NCI-H2029 treated with DMSO at 0.1 percent for 48 hours (cell line): ENCODE measurements at places on chromosomes 2 and 18.

DNA sequence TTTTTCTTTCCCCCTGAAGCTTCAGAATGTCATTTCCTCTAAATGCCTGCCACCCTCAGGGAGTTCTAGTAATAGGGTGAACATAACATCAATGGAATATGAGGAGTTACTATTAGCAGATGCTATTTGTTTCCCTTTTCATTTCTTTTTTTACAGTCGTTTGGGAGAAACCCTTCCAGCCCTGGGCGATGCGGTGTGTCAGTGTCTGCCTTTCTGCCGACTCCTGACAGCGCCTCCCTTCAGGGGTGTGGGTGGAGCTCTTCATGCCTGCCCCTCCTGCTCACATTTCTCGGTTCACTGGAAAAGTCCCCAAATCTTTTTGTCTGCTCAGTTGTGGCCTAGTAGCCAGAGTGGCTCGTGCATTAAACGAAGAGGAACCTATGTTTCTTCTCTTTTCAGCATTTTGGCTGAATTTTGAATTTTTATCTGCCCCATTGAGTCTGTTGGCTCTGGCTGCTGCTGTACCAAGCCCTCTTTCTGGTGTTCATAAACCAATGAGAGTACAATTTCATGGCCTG is 72.3 kb downstream of the FMNL2 start:
- peak; percentile 23 for DNase-seq

DNA sequence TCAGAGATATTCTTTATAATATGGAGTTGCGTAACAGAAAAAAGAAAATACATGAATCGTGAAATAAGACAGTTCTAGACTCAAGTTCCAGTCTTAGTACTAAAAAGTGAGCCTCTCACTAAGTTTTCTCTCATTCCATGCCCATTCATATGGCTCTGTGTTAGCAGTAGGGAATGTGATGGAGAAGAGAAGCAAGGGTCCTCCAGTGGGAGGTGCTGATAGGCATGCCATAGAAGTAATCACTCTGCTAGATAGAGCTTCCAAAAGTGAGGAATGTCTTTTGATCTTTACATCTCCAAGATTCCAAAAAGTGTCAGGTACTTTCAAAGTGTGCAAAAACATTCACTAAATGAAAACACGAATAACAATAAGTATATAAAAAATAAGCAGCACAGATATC is 678.4 kb downstream of the DCDC2C start:
- no peak for DNase-seq

- DNase-seq: no peak
Observed at GRCh38 chr2:191845248-191845715, 1.6 kb downstream of the CAVIN2 start.

GRCh38 chr2:232444409-232445148 is 11.4 kb upstream of the ALPI start:
- no peak for DNase-seq

GRCh38 chr2:233346376-233346775 is 7.9 kb upstream of the DGKD start:
- no peak for DNase-seq

DNA sequence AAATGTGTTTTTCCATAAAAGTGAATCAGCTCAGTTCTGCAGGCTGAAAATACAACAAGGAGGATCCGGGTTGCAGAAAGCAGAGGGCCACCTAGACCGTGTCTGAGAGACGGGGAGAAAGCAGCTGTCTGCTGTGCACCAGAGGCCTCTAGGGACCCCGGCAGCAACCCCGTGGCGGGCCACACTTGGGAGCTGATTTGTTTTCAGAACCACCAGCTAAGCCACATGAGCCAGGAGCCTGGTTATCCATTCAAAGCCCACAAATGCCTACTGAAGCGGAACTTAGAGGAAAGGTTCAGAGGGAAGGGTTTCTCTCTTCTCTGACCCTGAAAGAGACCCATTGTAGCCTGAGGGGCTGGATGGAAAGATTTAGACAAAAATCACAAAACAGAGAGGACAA is 28.4 kb upstream of the ID2 start:
- DNase-seq: no peak

- no peak for DNase-seq
Observed at GRCh38 chr2:218036371-218036770, 32.7 kb upstream of the RUFY4 start.

DNA sequence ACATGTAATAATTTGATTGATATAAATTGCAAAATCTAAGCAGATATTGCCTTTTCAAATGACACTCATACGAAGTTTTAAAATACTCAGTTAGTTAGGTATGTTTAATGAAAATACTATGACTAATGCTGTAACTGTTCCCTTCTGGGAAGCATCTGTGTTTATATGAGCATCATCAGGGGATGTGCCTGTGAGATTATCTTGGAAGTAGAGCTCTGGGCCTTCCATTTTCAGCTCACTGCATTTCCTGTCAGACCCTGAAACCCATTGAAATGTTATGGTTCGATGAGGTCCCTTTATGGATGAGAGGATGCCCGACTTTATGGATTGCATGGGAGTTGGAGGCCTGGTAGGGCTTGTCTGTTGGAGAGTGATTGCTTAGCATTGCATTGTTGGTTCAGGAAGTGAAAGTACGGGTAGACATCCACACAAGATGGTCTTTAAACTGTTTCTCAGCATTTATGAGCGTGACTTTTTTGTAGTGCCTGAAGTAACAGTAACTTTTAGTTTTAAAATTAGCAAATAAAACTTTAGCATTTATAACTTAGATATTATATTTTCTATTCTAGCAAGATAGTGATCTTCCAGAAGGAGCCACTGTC is 28.7 kb downstream of the ELP2 start:
- no peak for DNase-seq

DNA sequence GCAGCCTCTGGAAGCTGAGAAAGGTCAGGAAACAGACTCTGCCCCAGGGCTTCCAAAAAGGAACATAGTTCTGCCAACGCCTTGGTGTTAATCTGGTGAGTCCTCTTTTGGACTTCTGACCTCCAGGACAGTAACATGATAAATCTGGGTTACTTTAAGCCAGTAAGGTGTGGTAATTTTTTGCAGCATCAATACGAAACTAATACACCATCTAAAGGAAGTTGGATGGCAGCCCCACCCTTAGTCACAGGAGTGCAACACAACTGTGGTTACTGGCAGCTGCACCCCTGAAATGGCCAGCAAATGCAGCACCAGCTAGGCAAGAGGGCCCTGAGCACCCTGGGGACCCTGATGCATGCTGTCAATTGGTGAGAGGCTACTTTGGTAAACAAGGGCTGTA is 25.8 kb downstream of the CREG2 start:
- no peak for DNase-seq

- DNase-seq: no peak
Observed at GRCh38 chr2:13401312-13401711, 684.6 kb downstream of the TRIB2 start.

- DNase-seq: no peak
Observed at GRCh38 chr18:13592246-13592645, 134.1 kb downstream of the FAM210A start.

DNA sequence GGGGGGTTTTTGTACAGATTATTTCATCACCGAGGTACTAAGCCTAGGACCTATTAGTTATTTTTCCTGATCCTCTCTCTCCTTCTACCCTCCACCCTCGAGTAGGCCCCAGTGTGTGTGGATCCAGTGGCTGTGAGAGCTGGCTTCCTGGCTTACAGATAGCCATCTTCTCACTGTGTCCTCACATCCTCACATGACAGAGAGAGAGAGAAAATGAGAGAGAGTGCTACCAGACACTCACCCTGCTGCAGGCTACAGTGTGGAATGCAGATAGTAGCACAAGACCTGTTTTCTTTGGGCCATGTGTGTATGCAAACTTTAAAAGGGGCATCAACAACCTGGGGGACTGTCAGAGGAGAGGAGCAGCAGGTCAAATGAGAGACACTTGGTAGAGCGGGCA is 9.5 kb downstream of the KCNK3 start:
- DNase-seq: no peak

- DNase-seq: no peak
Observed at GRCh38 chr2:133736674-133737073, 168.4 kb upstream of the NCKAP5 start.

- DNase-seq: no peak
Observed at GRCh38 chr2:226747288-226747687, 52.3 kb downstream of the IRS1 start.

DNA sequence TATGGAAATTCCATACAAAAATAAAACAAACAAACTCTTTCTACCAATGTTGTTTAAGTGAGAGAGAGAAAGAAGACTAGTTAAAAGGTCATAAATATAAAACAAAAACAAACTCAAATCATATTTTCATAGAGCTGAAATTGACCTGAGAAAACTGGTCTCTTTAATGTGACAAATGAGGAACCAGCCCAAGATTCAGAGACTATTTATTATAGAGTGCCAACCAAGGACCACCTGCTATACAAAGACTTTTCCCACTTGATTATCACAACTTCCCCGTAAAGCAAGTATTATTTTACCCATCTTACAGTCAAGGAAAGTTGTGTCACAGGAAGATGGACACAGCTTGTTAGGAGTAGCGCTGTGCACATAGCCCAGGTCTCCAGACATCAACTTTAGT is 13.3 kb downstream of the ANKRD44 start:
- no peak for DNase-seq

GRCh38 chr2:232487385-232488096 is at the start of gene ECEL1:
ECEL1 (minus strand) TSS chr2:232487834; CDS start chr2:232486653, 1,181 bp downstream.
- no peak for DNase-seq

DNA sequence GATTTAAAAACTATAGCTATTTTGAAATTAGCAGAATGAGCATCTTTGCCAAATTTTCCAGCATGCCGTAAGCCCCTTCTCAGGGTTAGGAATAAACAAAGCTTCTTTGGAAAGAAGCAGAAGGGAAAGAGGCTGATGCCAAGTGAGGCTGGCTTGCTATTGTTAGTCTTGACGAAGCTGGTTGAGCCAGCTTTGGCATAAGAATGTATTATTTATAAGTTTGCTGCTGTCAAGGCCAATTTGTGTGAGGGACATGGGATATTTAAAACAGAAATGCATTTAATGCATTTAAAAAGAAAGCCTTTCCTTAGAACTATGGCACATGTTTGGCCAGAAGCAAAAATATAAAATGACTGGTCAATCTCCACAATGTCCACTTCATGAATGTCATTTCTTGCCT is 52.5 kb upstream of the TTN start:
- no peak for DNase-seq

- DNase-seq: no peak
Observed at GRCh38 chr2:62300925-62301324, 105.0 kb downstream of the B3GNT2 start.

GRCh38 chr2:145235312-145235711 is 715.4 kb upstream of the ZEB2 start:
- DNase-seq: no peak

- DNase-seq: no peak
Observed at GRCh38 chr2:48483916-48484315, 46.0 kb upstream of the STON1 start.

DNA sequence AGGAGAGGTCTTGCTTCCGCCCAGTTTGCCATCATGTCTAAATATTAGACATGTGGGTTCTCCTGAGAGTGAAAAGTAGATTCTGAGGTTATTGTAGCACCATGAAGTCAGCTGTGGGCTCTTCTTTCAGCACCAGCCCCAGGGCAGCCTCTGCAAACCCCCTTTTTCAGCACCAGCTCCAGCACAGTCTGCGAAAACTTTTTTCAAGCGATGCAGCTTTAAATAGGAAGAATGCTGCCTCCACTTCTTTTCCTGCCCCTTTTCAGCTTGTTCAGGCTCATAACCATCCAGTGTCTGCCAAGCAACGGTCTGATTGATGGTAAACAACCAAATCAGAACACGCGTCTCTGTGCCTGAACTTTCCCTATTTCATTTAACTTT is at the start of gene COL5A2:
Gene COL5A2, minus strand, starts transcription at position 192 of the 381 bp plus-strand sequence. Its CDS starts 157 bp downstream, at position 35.
- no peak for DNase-seq

DNA sequence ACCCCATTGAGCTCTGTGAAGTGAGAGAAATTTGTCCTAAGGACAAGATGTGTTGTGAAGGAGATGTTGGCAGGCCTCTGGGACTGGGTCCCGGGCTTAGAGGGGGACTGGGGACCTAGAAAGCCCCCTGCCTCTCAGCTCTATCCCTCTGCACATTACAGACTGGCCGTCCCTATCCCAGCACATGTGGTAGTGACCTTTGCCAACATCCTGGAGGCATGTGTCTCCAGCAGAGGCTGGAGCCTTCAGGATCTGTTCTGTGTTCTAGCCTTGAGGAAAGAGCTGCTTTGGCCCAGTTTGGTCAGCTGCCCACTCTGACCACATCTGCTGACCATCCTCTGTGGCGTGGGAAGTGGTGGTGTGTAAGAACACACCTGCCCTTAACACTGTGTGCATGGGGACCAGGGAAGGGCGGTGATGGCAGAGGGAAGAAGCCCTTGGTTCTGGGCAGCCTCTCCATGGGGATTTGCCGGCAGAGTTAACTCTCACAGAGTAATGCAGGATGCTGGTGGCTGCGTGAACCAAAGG is 33.4 kb downstream of the NCK2 start:
- no peak for DNase-seq

DNA sequence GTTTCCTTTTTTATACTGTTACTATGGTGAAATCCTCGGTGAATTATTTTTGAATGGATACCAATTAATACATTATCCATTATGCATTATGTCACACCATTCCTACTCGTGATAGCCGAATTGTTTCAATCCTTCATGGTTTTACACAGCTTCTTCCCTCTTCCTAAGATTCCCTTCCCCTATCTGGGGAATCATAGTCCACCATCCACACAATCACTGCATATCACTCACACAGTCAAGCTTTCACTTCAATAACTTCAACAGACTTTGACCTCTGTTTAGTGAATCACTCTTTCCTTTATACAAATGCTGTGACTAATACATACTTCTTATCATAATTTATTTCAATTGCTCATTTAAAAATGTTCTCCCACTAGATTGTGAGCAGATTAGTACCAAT is 1108.1 kb upstream of the LRRTM1 start:
- no peak for DNase-seq

DNA sequence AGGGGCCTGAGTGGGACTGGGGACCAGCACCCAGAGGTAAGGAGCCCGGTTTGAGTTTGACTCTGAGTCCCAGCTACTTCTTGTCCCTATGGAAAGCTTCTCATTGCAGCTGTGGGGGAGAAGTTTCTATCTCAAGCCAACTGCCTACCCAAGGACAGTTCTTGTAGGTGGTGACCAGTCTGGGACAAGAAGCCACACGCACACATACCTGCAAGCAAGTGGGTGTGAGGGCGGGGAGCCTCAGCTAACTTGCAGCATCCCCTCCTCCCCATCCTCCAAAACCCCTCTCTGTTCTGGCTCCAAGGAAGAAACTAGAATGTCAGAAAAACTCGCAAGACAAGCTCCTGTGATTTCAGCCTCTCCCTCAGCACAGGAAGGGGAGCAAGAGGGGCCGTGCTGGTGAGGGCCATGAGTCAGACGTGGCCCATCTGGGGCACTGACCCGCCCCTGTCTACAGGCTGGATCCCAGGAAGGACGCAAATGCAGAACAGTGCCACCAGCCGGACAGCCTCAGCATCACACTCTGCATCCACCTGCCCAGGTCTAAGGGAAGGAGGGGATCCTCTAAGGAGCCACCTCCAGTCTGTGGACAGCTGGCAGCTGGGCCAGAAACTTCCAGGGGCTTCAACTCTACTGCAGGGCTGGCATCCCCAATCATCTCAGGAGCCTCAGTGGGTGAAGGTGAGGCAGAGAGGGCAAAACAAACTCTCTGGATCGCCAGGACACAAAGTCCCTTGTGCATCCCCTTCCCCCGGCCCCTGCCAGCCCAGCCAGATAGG is 103.4 kb downstream of the TNS1 start:
- DNase-seq: peak; percentile 13

DNA sequence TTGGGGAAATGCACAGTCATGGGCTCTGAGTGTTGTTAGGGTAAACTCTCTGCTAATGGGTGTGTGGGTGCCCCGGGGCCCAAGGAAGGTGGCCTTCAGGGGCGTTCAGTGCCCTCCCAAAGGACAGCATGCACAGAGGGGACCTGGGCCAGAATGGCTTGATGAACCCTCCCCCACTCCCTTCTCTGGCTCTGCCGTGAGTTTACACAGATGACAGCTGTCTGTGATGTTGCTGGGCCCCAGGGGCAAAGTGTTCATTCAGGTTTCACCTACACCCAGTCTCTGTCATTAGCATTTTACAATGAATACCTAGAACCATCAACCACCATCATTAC is 3.2 kb downstream of the NPPC start:
- DNase-seq: no peak
